Activated naive CD4-positive, alpha-beta T cell treated with anti-CD3 and anti-CD28 coated beads for 36 hours (primary cell): ENCODE measurements at places on chromosomes 1 and 21.

DNA sequence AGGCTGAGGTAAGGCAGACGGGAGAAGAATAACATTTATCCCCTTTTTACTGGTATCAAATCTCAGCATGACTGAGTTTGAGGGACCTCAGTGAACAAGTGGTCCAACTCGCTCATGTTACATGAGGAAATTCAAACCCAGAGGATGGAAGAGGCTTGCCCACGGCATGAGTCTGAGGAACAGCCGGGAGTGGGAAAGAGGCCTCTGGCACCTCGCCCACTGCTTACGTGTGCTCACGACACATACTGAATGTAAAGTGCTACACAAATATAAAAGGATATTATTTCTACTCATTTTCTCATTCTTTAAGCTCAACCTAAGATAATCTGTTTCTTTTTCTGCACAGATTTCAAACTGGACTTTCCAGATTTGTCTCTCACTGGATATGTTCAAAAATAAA, 14.7 kb downstream of the BEND5 start:
- no peak for DNase-seq

GRCh38 chr1:221736714-221737113, 5.2 kb downstream of the DUSP10 start:
- DNase-seq, result no peak

- DNase-seq, result no peak
Measured at GRCh38 chr1:50278961-50279360, 144.3 kb downstream of the DMRTA2 start.

DNA sequence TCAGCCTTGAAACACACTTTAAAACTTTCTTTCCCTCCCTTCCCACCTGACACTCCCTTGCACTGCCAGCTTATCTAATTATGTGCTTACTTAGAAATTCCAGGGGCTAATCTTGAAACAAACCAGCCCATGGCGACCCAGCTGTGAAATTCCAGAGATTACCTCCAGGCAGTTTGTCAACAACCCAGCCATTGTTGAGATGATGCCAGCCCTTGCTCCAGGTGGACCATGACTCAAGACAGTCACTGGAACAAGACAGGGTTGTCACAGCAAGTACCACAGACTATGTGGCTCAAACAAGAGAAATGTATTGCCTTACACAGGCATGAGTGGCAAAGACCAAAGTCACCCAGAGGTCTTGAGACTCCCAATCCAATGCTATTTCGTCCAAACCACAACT, 7.9 kb downstream of the FYB2 start:
- DNase-seq, result no peak

- DNase-seq, result no peak
Measured at GRCh38 chr1:3441410-3441847, 13.0 kb upstream of the ARHGEF16 start.

DNA sequence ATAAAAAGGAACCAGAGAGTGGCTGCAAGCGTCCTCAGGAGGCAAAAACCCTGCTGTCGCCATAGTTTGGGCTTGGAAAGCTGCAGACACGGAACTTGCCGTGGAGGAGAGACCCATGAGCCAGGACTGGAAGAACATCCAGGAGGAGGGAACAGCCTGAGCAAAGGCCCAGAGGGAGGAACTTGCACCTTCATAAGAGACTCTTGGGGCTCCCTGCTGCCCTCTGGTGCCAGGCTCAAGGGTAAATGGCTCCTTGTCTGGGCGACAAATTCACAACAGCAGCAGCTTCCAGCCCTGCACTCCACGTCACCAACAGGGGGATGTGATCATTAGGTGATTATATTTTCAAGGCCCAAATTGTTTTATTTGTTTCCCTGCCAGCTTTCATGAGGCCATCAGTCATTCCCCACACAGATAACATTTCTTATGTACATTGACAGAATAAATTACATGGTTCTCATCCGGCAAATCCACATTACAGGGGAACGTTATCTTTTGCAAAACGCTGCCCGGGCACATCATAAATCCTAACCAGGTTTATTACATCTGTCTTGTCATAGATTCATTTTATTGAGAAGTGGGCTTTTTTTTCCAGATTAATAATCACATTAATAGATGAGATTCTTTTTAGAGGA, 143.0 kb upstream of the GRIK3 start:
- DNase-seq, result peak; percentile 42

DNA sequence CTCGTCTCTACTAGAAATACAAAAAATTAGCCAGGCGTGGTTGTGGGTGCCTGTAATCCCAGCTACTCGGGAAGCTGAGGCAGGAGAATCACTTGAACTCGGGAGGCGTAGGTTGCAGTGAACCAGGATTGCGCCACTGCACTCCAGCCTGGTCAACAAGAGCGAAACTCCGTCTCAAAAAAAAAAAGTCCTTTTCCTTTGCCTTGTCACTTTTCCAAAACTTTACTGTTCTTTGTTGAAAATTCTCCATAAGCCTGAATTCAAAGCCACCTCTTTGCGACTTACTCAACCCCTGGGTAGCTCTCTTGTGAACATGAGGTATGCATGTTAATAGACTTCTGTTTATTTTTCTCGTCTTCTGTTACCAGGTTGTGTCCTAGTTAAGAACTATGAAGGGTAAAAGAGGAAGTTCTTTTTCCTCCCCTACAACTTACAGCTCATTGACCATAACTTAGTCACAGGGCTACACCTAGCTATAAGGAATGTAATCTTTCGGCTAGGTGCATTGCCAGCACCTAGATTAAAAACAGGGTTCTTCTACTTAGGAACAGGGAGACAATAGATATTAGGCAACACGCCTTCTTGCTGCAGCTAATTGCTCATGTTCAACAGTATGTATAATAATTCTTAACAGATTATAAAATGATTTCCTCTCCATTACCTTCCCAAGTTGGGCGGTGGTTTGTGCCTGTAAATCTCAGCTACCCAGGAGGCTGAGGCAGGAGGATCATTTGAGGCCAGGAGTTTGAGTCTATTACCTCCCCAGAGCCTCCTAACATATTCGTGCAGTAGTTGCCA, 40.9 kb downstream of the PTAFR start:
- no peak for DNase-seq

DNA sequence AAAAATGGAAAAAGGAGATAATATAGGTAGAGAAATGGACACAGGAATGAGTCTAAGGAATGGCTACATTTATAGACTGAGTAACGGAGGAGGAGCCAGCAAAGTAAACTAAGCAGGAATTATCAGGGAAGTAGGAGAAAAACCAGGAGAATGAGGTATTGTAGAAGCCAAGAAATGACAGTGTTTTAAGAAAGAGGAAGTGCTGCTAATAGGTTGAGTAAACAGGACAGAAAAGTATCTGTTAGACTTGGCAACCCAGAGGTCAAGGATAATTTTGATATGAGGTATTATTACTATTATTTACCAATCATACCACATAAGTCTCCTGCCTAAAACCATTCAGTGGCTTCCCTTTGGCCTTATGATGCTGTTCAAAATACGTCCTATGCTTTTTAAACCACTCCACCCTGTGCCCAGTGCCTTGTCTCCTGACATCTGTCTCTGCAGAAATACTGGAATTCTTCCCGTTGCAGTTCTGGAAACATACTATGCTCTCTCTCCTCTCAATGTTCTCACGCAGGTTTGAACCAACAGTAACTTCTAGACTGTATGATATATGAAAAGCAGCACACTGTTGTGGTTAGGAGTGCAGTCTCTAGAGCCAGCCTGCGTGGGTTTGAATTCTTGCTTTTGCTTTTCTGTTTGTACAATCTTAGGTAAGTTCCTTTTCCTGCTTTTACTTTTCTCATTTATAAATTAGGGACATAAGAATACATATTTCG, 24.6 kb upstream of the NEK7 start:
- DNase-seq, result no peak

DNA sequence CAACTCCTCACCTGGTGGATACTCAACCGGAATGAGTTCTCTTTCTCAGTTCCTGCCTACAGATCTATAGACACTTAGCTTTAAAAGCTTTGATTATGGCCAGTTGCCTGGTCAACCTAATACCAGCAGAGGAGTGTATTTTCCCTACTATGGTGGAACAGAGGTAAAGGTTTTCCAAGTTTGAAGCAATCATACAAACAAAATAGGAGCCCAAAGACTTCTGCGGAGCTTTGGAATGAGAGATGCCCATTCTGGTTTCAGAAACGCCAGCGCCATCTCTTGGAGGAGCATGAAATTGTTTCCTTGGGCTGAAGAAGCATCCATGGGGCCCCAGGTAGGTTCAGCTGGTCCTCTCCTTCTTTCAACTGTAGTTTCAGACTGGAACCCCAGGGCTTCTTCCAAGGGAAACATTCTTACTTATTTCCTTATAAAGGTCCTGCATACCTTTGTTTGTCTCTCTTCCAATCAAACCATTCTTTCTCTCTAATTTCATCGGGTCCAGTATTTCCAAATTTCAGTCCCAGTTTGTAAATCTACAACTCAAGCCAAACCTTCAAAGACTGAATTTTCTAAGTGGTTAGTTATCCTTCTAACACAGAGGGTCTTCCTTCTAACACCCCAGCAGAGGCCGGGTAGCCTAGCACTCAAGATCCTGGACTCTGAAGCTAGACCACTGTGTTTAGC, 95.9 kb downstream of the KCNJ15 start:
- DNase-seq, result peak; percentile 80

- no peak for DNase-seq
Measured at GRCh38 chr1:20474333-20474975, 11.6 kb downstream of the CAMK2N1 start.

- DNase-seq, result no peak
Measured at GRCh38 chr1:10765734-10766478, 30.5 kb downstream of the CASZ1 start.
